Activated CD4-positive, alpha-beta T cell treated with anti-CD3 and anti-CD28 coated beads, Interleukin-2, amount 50 U/mL, for 4 hours (primary cell): ENCODE measurements at places on chromosomes 3 and 15.

DNA sequence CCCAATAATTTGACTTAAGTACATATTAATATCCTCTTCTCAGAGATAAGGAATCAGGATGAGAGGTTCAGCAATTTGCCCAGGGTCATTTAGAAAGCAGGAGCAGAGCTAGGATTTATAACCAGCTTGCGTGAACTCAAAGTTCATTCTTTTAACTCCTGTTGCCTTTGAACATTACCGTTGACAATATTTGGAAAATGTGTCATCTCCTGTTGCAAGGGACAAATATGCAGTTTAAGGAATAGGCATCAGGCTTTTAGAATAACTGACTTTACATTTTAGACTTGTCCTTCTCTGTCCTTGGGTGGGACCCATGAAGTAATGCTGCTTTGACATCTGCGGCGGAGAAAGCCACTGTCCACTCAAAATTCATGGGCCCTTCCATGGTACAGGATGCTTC, 252.2 kb upstream of the RGMA start:
- no peak for DNase-seq

- DNase-seq: no peak
Measured at GRCh38 chr3:129888771-129889170, 4.7 kb downstream of the TMCC1 start.

DNA sequence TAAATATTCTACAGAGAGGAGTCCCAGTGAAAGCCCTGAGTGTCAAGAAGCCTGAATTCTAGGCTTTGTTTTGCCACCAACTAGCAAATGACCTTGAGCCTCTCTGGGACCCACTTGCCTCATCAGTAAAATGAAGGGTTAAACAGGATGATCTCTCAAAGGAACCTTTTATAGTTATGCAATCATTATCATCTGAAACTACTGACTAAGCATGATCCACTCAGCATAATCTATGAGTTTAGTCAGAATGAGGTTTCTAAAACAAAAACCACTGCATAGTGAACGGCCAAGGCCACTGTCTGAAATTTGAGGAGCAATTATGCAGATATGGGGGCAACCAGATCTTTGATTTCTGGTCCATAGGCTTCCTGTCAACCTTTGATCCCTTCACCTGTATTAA, 319.0 kb downstream of the MECOM start:
- no peak for DNase-seq

GRCh38 chr3:17233398-17233800, 348.6 kb downstream of the PLCL2 start:
- DNase-seq: peak; percentile 13

- no peak for DNase-seq
Measured at GRCh38 chr3:24336101-24336500, 158.5 kb downstream of the THRB start.

GRCh38 chr3:163462446-163462845, 1615.8 kb downstream of the SI start:
- no peak for DNase-seq

DNA sequence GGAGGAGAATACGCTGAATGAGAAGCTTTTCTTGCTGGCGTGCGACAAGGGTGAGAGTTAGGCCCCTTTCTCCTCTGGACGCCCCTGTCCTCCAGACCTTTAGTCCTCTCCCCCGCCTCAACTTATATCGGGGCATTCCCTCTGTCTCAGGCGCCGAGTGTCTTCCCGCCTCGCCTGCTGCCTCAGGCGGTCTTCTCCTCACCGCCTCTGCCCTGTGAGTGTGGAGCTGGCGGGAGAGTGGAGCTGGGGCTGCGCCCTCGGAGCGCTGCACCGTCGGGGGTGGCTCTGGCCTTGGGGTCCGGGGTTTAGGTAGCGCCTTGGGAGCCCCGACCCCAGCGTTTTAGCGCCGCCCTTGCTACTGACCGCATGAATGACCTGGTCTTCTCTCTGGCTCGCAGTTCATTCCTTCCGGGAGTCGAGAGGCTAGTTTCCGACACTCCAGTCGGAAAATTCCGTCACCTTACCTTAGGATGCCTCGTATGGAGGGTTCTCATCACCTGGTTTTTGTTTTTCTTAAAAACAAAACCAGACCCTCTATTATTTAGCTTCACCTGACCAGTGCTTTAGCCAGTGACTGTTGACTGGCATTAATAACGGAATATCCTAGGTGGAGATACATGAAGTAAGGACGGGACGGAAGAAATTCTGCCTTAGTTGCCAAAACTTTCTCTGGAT, 985 bp downstream of the TRPC1 start:
- no peak for DNase-seq

GRCh38 chr3:143536817-143537535, 311.3 kb downstream of the SLC9A9 start:
- DNase-seq: no peak

GRCh38 chr3:44802011-44802410, 40.4 kb downstream of the KIF15 start:
- DNase-seq: no peak

GRCh38 chr3:101936419-101937356, 87.4 kb downstream of the NFKBIZ start:
- no peak for DNase-seq

DNA sequence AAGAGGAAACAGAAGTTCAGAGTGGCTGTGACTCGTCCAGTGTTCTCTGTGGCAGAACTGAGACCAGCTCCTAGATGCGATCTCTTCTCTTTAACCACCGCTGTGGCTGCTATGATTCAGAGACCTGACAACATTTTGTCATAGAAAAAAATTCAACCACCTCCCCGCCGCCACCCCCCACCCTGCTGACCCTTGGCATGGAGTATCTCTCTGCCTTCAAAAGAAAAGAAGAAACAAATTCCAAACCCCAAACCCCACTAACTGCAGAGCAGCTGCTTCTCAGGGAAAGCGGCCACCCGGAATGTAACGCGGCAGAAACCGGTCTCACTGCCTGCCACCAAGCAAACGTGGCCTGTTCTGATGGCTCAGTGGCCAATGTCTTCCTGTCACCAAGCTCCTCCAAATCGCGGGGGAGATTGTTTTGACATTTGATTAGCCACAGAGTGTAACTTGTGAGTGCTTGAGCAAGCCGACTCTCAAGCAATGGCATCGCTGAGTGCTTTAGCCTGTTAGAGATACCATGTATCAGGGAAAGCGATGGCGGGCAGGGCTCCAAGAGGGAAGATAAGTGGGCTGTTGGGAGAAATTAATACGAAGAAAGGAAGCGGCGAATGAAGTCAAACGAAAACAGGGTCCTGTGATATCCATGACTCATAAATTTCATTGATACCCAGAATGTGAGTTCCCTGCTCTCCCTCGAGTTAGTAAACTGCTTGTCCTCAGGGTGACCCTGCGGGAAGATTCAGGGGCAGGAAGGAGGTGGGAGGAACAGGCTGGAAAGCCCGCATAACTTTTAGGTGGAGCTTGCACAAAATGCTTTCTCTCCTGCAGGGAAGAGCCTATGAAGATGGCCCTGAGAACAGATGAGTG, 44.8 kb upstream of the TLE3 start:
- no peak for DNase-seq

- no peak for DNase-seq
Measured at GRCh38 chr15:87851497-87851896, 405.0 kb downstream of the NTRK3 start.

GRCh38 chr3:193489949-193490348, 64.7 kb downstream of the ATP13A4 start:
- DNase-seq: no peak

DNA sequence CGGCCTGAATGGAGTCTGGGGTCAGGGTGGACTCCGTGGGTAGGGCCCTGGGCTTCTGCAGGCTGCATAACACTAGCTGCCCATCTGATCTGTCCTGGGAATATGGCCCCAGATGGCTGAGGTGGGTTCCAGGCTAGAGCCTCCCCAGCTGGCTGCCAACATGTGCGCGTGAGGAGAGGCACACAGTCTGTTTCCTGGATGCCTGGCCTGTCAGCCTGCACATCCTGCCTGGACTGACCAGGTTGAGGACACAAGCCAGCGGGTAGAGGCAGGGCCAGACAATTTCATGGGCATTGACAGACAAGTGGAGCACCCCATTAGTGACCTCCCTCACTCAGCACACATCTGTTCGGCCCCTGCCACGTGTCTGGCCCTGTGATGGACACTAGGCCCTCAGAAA, 29.8 kb upstream of the RPL29 start:
- no peak for DNase-seq

DNA sequence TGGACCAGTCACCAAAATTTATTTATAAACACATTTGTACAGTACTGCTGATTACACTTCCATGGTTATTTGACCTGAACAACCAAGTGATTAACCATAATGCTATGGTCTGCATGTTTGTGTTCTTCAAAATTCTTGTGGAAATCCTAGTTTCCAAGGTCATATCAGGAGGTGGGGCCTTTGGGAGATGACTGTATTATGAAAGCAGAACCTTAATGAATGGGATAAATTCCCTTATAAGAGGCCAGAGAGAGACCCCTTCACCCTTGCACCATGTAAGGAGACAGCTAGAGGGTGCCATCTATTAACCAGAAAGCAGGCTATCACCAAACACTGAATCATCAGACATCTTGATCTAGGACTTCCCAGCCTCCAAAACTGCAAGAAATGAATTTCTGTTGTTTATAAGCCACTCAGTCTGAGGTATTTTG, 1.9 kb downstream of the SCAPER start:
- no peak for DNase-seq

DNA sequence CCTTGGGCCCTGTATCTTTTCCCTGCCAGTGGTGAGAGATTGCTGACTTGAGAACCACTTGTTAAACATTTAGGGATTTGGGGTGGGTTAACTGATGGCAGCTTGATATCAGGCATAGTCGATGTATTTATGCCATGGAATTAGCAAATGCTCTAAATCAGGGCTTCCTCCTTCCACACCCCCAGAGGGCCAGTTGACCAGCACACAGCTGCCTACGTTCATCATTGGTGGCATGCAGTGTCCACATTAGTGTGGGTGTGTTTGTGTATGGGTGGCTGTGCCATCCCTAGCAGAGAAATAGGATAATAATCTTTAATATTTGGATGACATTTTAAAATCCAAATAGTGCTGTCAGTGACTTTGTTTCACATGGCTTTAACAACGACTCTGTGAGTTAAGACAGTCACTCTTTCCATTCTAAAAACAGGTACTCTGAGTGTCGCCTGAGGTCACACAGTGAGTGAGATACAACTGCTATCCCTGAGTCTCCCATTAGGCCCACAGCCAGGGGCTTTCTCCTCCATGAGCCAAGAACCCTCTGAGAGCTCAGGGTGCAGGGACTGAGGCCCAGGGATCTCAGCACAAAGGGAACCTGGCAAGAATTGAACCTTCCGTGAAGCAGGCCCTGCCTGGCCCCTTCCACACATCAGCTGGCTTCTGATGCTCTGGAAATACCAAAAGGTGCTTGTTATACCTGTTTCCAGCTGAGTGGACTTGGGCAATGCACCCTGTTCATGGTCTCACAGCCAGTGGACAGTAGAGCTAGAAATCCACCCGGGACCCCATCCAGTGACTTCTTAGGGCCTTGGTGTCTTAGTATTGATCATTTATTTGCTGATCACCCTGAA, 4.3 kb upstream of the LTF start:
- no peak for DNase-seq

DNA sequence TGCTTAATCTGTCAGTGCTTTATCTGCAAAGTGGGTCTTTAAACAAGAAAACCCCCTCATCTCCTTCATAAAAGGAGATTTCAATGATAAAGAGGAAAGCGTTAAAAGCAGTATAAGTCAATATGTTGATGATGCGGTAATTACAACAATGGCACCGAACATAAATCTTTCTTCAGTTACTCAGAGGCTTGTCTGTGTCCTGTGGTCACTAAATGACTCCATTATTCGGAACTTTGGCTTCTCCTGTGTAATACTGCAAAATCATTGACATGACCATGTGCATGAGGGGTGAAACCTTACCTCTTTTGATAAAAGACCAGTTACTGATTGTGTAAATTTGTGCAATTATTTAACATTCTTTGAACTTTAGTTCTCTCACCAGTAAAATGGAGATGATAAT, 4.8 kb upstream of the USP3 start:
- no peak for DNase-seq

- no peak for DNase-seq
Measured at GRCh38 chr3:178437236-178437635, 99.0 kb upstream of the KCNMB2 start.

GRCh38 chr3:86958534-86958933, 32.4 kb downstream of the VGLL3 start:
- no peak for DNase-seq

- DNase-seq: no peak
Measured at GRCh38 chr3:118101891-118102290, 932.8 kb downstream of the IGSF11 start.
